ENCODE measurements at places on chromosomes 6 and 20. TPM values are rescaled to one million over a fixed set of nuclear protein-coding genes. Genes with fewer than 3 reads are reported as not detected.
A peak's percentile ranks its signal among the peaks of the same experiment; 100 is the strongest.

DNA sequence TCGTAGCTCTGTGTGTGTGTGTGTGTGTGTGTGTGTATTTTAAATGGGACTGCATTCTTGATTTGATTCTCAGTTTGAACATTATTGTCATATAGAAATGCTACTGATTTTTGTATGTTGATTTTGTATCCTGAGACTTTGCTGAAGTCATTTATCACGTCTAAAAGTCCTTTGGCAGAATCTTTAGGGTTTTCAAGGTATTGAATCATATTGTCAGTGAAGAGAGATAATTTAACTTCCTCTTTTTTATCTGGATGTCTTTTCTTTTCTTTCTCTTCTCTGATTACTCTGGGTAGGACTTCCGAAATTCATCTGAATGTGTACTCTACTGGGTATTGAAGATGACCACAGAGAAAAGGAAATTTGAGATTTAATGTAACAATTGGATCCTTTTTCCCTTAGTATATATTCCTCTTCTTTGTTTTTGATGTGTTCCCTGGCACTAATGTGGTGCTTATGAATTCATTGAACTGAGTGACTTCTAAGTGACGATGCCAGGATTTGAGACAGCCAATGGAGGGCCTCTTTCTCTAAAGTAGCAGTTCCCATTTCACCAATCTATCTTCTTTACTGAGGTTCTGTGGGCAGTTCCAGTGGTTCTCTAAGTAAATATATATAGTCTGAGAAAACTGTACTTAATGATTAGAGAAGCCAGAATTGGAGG, 47.6 kb downstream of the TNFAIP3 start:
- no peak overlapping the region for H3K27ac ChIP-seq
- peaks cover 11% of the 10 kb centered on the region for H3K4me1 ChIP-seq
- peaks cover 2% of the 10 kb centered on the region for H3K36me3 ChIP-seq
- no peak for DNase-seq

GRCh38 chr6:106972500-106972899, 2.0 kb downstream of the CD24 start:
- H3K27ac ChIP-seq = no peak overlapping the region
- H3K27me3 ChIP-seq = peaks cover 58% of the 10 kb centered on the region
- no peak for DNase-seq
- H3K4me1 ChIP-seq = peaks cover 7% of the 10 kb centered on the region

DNA sequence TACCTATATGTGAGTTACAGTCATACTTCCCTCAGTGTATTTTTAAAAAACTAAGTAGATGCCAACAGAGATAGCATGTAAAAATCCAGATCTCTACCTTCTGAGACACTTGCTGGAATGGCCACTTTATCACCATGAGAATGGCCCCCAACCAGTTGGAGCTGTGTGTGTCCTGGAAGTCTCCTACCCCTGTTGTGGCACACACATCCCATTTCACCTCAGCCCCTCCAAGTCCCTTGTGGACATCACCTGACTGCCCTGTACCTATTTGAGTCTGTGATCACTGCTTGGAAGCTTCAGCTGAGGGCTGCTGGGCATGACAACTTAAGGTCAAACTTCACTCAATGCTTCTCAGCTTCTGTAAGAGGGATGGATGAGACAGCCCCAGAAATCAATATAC, 24.1 kb downstream of the MOCS1 start:
- no peak overlapping the region for H3K4me3 ChIP-seq
- DNase-seq = no peak
- no peak overlapping the region for H3K27ac ChIP-seq
- peaks cover 2% of the 10 kb centered on the region for H3K4me1 ChIP-seq

GRCh38 chr20:64238851-64239387, 16.6 kb upstream of the PCMTD2 start:
- no peak overlapping the region for H3K27ac ChIP-seq
- no peak overlapping the region for H3K4me3 ChIP-seq
- H3K4me1 ChIP-seq = peaks cover 4% of the 10 kb centered on the region

DNA sequence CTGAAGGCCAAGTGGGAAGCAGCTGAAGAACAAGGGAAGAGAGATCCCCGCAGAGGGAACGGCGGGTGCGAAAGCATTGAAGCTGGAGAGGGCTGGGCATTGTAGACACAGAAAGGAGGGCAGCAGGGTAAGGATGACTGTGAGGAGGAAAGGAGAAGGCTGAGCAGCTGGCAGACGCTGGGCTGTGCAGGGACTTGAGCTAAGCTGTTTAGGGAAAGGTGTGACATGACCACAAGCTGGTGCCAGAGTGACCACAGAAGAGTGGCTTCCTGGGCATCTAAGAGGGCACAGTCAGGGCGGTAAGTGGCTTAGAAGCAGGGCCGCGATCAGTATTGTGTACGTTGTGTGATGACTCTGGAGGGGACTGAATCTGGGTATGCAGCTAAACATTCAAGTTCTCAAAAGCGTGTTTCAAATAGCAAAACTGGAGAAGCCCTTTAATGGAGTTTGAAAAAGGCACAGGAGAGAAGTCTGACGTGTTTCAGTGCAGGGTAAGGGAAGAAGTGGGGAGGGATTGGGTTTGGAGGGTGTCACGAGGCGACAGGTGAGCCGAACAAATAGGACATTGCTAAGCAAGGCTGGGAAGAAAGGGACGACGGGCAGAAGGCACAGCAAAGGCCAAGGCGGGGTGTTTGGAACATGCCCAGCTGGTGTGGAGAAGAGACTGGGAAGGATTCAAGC, 46.1 kb upstream of the ARFGEF2 start:
- H3K27me3 ChIP-seq = no peaks in the 10 kb centered on the region
- no peaks in the 10 kb centered on the region for H3K36me3 ChIP-seq
- peaks cover 12% of the 10 kb centered on the region for H3K4me1 ChIP-seq
- H3K27ac ChIP-seq = peak overlapping the region; percentile 21
- no peak for DNase-seq

- H3K4me3 ChIP-seq = peak overlapping the region; percentile 80
- peaks cover 7% of the 10 kb centered on the region for H3K36me3 ChIP-seq
- H3K4me1 ChIP-seq = peaks cover 30% of the 10 kb centered on the region
- DNase-seq = no peak
These were observed 6.7 kb downstream of the DNPH1 start for GRCh38 chr6:43222418-43223059.

GRCh38 chr6:110491644-110492317, 15.4 kb upstream of the SLC22A16 start:
- DNase-seq = no peak
- H3K4me3 ChIP-seq = no peak overlapping the region
- H3K27ac ChIP-seq = no peak overlapping the region
- H3K4me1 ChIP-seq = no peaks in the 10 kb centered on the region

- no peaks in the 10 kb centered on the region for H3K27me3 ChIP-seq
- no peak overlapping the region for H3K27ac ChIP-seq
- peaks cover 14% of the 10 kb centered on the region for H3K36me3 ChIP-seq
- no peak overlapping the region for H3K4me3 ChIP-seq
These were observed 15.8 kb downstream of the SHPRH start for GRCh38 chr6:145948328-145948727.

GRCh38 chr6:2820415-2820814, 21.2 kb downstream of the SERPINB1 start:
- DNase-seq = no peak
- H3K4me3 ChIP-seq = no peak overlapping the region
- peaks cover 9% of the 10 kb centered on the region for H3K4me1 ChIP-seq
- peaks cover 7% of the 10 kb centered on the region for H3K36me3 ChIP-seq
- H3K27me3 ChIP-seq = no peaks in the 10 kb centered on the region

- no peak overlapping the region for H3K4me3 ChIP-seq
- peaks cover 7% of the 10 kb centered on the region for H3K4me1 ChIP-seq
- H3K36me3 ChIP-seq = peaks cover 8% of the 10 kb centered on the region
- no peaks in the 10 kb centered on the region for H3K27me3 ChIP-seq
These were observed 57.3 kb upstream of the TRAF3IP2 start for GRCh38 chr6:111662794-111663593.

DNA sequence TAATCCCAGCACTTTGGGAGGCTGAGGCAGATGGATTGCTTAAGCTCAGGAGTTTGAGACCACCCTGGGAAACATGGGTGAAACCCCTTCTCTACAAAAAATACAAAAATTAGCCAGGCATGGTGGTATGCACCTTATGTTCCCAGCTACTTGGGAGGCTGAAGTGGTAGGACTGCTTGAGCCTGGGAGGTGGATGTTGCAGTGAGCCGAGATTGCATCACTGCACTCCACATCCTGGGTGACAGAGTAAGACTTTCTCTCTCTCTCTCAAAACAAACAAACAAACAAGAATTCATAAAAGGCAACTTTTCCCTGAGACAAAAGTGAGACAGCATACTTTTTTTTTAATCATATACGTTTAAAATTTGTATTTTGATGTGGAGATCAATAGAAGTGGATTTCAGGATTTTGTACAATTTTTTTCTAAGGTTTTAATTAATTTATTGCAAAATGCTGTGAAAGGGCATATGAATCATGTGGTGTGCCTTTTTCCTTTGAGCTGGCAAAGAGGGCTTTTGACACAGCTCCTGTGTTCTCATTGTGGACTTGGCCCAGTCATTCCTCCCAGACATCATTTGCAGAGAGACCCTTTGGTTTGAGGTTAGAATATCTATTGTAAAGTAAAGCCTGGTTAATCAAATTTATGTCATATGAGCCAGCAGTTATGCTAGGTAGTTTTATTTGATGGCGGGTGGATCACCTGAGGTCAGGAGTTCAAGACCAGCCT, 77.1 kb downstream of the TULP4 start:
- H3K4me3 ChIP-seq = no peak overlapping the region
- no peak for DNase-seq
- peaks cover 3% of the 10 kb centered on the region for H3K36me3 ChIP-seq
- no peak overlapping the region for H3K27ac ChIP-seq
- H3K27me3 ChIP-seq = no peaks in the 10 kb centered on the region

GRCh38 chr6:42257063-42257462, 39.4 kb upstream of the MRPS10 start:
- peak overlapping the region; percentile 45 for H3K27ac ChIP-seq
- no peaks in the 10 kb centered on the region for H3K27me3 ChIP-seq
- H3K4me3 ChIP-seq = peak overlapping the region; percentile 31
- DNase-seq = no peak
- H3K4me1 ChIP-seq = peaks cover 6% of the 10 kb centered on the region

- peaks cover 12% of the 10 kb centered on the region for H3K4me1 ChIP-seq
- DNase-seq = no peak
- no peaks in the 10 kb centered on the region for H3K27me3 ChIP-seq
- no peak overlapping the region for H3K4me3 ChIP-seq
- H3K27ac ChIP-seq = no peak overlapping the region
These were observed 9.3 kb upstream of the BCAS1 start for GRCh38 chr20:54079652-54080051.

GRCh38 chr20:23396950-23397627, 24.2 kb downstream of the NAPB start:
- H3K4me1 ChIP-seq = peaks cover 20% of the 10 kb centered on the region
- no peak overlapping the region for H3K4me3 ChIP-seq
- H3K27me3 ChIP-seq = no peaks in the 10 kb centered on the region
- DNase-seq = no peak
- peaks cover 19% of the 10 kb centered on the region for H3K36me3 ChIP-seq

GRCh38 chr6:35027807-35028206, 113.3 kb downstream of the TCP11 start:
- H3K4me1 ChIP-seq = peaks cover 9% of the 10 kb centered on the region
- no peaks in the 10 kb centered on the region for H3K27me3 ChIP-seq
- H3K27ac ChIP-seq = peak overlapping the region; percentile 19
- no peak for DNase-seq

DNA sequence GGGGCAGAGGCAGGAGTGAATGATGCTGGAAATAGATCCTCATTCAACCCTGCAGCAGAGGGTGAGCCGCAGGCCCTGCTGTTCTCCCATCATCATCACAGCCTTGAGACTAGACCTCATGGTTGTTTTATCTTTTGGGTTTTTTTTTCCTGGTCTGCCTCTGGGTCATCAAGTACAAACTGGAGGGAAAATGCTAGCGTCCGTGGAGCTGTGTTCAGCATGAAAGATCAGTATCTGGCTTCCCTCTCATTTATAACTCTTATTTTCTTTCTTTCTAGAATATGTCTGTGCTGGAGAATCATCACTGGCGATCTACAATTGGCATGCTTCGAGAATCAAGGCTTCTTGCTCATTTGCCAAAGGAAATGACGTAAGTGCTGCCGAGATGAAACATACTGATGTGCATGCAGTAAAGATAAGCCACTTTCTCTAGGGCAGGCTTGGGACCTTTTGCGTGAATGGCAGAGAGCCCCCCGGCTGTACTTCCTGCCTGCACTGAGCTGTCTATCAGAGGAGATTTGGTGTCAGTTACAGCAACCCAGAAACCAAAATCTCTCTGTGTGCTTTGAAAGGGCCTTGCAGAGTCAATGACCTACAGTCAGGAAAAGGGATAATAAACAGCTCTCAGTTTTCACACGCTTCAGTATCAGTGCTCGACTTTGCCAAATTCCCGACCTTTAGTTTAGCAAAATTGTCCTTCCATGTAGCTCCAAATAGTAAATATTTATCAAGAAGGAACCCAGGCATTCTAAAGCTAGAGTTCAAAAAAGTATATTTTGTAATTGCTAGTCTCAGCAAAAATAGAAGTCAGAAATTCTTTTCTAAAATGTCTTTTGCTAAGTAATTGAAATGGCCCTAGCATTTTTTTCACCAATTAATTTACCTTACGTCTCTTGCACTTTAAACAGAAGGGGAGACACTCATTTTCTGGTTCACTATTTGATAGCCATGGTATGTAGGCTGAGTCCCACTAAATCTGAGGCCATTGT, 76.3 kb downstream of the MTFR2 start:
- H3K36me3 ChIP-seq = no peaks in the 10 kb centered on the region
- H3K27me3 ChIP-seq = peaks cover 6% of the 10 kb centered on the region
- no peak overlapping the region for H3K4me3 ChIP-seq
- H3K27ac ChIP-seq = no peak overlapping the region

GRCh38 chr20:13458860-13459451, 179.8 kb downstream of the TASP1 start:
- no peak for DNase-seq
- no peaks in the 10 kb centered on the region for H3K27me3 ChIP-seq
- no peaks in the 10 kb centered on the region for H3K36me3 ChIP-seq

DNA sequence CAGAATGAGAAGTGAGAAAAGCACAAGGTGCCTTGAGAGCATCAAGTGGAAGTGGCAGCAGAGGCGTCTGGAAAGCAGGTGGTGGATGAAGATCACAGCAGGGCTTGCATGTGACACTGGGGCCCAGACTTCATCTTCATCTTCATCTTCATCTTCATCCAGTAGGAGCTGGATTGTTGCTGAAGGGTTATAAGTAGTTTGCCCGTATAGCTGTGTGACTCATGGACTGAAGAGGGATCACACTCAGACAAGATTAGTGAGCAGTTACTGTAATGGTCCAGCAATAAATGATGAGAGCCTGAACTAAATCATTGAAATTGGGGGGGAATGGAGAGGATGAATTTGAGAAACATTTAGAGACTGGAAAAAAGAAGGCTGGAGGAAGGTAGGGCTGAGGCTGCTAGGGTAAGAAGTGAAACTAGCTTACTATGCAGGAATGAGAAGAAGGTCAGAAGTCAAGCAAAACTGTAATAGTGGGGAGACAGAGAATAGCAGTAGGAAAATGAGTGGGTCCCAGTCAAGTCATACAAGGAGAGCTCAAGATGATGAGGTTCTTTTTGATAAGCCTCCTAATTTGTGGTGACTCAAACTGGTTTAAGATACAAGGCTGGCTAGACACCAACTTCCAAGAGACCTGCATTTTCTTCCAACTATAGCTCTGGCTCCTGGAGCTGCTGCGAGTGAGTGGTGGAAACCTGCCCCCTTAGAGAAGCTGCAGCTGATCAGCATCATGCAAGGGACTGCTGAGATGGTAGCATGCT, 92.3 kb upstream of the BEND6 start:
- DNase-seq = no peak
- H3K27me3 ChIP-seq = peaks cover 49% of the 10 kb centered on the region
- peaks cover 2% of the 10 kb centered on the region for H3K36me3 ChIP-seq
- peaks cover 6% of the 10 kb centered on the region for H3K4me1 ChIP-seq
- H3K27ac ChIP-seq = no peak overlapping the region

RXRB gene
- 64.4 TPM for total RNA-seq

PNPLA1 gene
- 0.15 TPM for total RNA-seq

LHFPL5 gene
- not detected for total RNA-seq

TTBK1 gene
- total RNA-seq = 0.05 TPM

GTPBP2 gene
- 49.3 TPM for total RNA-seq

FNDC1 gene
- total RNA-seq = not detected

ELOVL4 gene
- 3.9 TPM for total RNA-seq

MEI4 gene
- not detected for total RNA-seq

METTL24 gene
- not detected for total RNA-seq
